ENCODE measurements at places on chromosomes 2 and 18.

DNA sequence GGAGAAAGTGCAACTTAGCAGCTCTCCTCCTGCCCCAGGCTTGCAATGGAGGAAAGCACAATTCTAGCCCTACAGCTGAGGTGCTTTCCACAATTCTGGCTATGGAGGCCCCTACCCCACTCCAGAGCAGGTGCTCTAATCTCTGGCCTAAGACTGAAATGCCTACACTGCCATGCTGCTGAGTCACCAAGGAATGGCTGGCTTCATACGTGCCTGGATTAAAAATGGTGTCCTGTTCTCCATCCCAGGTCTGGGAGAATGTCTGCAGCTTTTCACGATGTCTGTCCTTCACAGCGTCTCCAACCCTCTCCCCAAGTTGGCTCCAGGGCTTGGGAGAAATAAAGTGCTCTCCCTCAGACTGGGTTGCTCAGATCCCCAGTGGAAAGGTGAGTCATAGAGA, 48.5 kb downstream of the MBOAT2 start:
- DNase-seq: no peak

DNA sequence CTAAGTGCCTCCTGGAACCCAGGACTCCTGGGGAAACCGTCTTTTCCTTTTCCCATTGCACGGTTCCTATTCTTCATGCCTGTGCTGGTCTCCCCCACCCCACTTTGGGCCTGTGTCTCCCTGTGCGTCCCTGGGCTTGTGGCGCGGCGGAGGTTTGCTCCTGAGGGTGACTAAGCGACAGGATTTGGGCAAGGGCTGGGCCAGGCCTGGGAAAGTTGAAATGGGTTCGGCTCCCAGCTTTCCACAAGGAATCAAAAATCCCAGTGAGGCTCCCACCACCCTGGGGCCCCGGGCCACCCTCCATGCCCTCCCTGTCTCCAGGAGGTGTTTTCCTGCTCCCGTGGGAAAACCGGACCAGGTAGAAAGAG, 197.6 kb downstream of the NDUFA10 start:
- no peak for DNase-seq

DNA sequence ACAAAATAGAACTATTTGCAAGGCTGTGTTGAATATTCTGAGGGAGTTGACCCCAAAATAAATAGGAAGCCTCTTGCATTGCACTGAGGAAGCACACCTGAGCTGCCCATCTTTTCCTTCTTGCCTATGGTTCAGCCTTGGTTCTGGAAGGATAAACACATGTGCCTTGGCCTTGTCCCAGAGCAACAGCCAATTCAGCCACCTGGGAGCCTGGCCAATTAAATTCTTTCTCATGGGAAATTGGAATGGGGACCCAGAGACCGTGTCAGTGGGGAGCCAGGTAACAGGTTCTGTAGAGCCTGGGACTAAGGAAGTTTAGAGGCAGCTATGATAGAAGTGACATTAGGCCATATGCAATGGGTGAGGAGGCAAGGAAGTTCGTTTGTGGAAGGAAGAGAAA, 99.6 kb downstream of the KLF7 start:
- DNase-seq: no peak

DNA sequence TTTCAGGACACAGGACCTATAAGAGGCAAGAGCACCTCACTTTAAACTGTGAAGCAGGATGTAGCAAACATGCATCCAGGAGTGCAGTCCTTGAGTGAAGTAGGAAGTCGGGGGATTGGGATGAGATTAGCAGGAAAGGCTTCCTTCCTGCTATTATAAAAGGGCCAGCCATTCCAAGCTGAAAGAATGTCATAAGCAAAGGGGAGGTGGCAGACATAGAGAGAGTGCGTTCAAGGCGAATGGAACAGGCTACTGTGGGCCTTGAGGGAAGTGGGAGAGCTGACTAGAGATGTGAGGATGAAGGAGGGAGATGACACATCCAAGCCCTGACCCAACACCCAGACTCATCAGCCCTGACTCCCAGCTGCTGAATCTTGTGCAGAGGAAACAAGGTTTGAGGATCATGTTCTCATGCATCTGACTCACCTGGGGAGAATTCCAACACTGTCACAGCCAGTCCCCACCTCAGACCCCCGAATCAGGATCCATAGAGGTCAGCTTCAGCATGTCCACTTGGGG, 63.9 kb downstream of the GYPC start:
- no peak for DNase-seq

GRCh38 chr2:68487773-68488355, 20.5 kb downstream of the APLF start:
- no peak for DNase-seq

GRCh38 chr2:233419602-233420391, 65.5 kb downstream of the DGKD start:
- DNase-seq: no peak

GRCh38 chr2:239275044-239275685, 125.7 kb downstream of the HDAC4 start:
- peak; percentile 75 for DNase-seq

DNA sequence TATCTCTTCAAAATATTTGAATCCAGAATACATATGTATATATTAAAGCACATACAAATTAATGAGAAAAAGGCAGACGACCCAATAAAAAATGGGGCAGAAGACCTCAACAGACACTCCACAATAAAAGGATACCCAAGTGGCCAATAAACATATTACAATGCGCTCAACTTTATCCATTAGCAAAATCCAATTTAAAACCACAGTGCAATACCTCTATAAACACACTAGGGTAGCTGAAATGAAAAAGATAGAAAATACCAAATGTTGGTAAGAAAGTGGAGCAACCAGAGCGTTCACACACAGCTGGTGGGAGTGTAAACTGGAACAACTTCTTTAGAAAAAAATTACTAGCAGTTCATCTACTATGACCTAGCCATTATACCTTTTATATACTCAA, 75.3 kb downstream of the CCDC148 start:
- DNase-seq: no peak

DNA sequence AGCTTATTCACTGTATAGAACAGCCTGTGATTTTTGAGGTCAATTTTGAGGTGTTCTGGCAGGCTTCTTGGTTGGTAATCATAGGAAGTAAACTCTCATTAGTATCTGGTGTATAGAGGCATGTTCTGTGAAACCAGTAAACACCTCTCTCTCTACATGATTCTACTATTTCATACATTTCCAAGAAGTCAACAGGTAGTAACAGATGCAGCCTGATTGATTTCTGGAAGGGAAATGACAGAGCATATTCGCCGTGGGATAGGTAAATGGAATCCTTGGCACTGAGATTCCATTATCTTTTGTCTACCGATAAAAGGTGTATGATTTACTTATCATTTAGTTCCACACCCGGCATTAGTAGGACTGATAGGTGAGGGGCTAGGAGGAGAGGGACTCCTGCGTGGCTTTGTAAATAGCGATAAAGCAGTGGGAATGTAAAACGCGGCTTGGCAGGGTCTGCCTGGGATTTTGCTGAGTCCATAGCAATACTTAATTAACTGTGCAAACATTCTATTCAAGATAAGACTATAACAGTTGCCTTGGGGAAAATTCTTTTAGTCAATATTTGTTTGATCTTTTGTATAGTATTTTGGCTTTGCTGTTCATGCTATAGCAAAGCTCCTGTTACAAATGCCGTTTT, 32.3 kb downstream of the LYPD6B start:
- DNase-seq: no peak

- no peak for DNase-seq
Observed at GRCh38 chr2:12754643-12755042, 37.9 kb downstream of the TRIB2 start.

DNA sequence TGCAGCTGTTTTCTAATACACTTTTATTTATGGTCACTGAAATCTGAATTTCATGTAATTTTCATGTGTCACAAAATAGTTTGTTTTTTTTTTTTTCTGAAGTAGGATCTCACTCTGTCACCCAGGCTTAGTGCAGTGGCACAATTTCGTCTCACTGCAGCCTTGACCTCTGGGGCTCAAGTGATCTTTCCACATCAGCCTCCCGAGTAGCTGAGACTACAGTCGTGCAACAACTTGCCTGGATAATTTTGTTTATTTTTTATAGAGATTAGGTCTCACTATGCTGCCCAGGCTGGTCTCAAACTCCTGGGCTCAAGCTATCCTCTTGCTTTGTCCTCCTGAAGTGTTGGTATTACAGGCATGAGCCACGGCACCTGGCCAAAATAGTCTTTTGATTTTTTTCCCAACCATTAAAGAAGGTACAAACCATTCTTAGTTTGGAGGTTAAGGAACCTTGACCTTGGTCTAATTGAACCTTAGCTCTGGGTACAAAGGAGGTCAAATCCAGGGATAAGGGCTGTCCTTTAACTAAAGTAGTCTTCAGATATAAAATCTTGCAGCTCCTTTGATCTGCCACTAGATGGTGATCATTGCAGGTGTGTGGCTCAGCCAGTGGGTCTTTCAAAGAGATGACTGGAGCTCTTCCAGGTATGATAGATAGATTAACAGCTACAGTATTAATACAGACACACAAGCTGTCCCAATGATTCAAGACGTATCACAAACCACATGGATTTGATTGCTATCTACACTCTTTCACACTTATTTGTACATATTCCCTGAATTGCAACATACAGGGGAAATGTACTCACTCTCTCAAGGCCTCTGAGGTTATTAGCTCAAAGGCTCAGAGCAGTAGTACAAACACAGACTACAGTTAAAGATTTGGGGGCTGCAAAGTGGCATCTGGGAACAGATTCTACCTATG, 4.7 kb upstream of the KRCC1 start:
- DNase-seq: no peak

DNA sequence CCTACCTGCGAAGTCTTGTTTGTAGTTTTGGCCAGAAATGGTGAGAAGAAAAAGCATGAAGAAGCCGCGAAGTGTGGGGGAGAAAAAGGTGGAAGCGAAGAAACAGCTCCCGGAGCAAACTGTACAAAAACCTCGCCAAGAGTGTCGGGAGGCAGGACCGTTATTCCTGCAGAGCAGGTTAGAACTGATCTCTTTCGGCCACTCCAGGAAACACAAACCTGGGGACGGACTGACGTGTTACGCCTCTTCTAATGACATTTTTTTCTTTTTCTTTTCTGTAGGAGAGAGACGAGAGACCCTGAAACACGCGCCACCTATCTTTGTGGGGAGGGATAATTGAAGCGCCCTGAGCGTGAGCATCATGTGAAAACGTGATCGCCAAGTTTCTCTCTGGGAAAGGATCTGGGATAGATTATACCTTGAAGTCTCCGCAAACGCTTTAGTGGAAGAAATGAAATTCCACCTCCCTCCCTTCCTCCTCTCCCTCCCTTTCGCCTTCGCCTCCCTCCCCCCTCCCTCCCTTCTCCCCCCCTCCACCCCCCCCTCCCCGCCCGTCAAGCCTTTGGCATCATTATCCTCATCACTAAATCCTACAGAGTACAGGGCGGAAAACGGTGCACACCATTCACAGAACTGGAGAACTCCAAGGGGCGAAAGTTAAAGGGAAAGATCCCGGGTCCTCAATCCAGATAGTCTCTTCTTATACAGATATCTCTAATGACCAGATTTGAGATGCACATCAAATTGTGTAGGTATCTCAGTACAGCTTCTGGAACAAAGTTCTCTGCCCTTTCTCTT, at the start of gene ZEB2:
Gene ZEB2, minus strand, starts transcription at position 186 of the 798 bp plus-strand sequence. CDS start 2,769 bp downstream, outside the sequence.
- no peak for DNase-seq
